SJSA1 (cell line): ENCODE measurements at places on chromosomes 6 and 20. TPM values are rescaled to one million over a fixed set of nuclear protein-coding genes. Genes with fewer than 3 reads are reported as not detected.

DNA sequence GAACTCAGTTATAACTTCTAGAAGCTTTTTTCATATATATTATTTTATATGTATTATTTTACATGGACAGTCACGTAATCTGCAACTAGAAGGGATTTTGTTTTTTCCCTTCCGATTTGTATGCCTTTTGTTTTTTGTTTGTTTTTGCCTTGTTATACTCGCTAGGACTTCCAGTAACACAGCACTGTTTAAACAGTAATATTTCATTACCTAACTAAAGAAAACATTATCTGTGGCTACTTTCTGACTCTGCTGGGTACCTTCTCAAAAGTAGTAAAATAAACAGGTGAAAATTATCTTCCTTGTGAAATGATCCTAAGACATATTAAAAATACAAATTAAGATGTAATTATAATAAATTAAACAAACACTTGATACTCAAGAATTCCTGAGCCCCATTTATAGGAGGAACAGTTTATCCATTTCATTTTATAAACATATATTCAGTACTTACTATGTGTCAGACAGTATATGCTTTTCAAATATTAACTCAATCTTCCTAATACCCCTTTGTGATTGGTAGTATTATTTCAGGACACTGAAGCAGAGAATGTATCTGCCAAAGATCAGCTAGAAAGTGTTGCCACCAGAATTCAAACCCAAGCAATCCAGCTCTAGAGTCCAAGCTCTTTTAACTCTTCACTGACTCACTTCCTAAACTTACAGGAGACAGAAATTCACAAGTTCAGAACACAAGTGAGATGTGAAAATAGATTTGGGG lies 65.3 kb downstream of the MAP3K5 start:
- no peaks in the 10 kb centered on the region for H3K4me1 ChIP-seq
- no peak for DNase-seq
- H3K27ac ChIP-seq = no peak overlapping the region
- H3K4me3 ChIP-seq = no peak overlapping the region

GRCh38 chr20:62652041-62652893 lies 10.0 kb downstream of the SLCO4A1 start:
- H3K36me3 ChIP-seq = peaks cover 2% of the 10 kb centered on the region; the same call in 1 of the 2 replicates
- no peaks in the 10 kb centered on the region for H3K27me3 ChIP-seq
- peak overlapping the region; percentile 20 for H3K4me3 ChIP-seq
- peak overlapping the region; percentile 67 for H3K27ac ChIP-seq
- peak; percentile 93 for DNase-seq
- peaks cover 26% of the 10 kb centered on the region for H3K4me1 ChIP-seq

- no peak overlapping the region for H3K4me3 ChIP-seq
- peaks cover 25% of the 10 kb centered on the region for H3K4me1 ChIP-seq
- DNase-seq = peak; percentile 52
- peaks cover 17% of the 10 kb centered on the region for H3K36me3 ChIP-seq
- H3K27ac ChIP-seq = peak overlapping the region; percentile 85
Observed at GRCh38 chr6:166365806-166366205, 16.9 kb downstream of the MPC1 start.

- DNase-seq = no peak
- H3K36me3 ChIP-seq = no peaks in the 10 kb centered on the region
- no peaks in the 10 kb centered on the region for H3K4me1 ChIP-seq
- no peak overlapping the region for H3K4me3 ChIP-seq
Observed at GRCh38 chr6:53691252-53691651, 25.7 kb upstream of the KLHL31 start.

- H3K36me3 ChIP-seq = no peaks in the 10 kb centered on the region
- no peaks in the 10 kb centered on the region; the same call in 1 of the 2 replicates for H3K27me3 ChIP-seq
- H3K27ac ChIP-seq = no peak overlapping the region
- peaks cover 4% of the 10 kb centered on the region; the same call in 1 of the 2 replicates for H3K4me1 ChIP-seq
Observed at GRCh38 chr6:16168121-16168520, 39.2 kb downstream of the MYLIP start.

DNA sequence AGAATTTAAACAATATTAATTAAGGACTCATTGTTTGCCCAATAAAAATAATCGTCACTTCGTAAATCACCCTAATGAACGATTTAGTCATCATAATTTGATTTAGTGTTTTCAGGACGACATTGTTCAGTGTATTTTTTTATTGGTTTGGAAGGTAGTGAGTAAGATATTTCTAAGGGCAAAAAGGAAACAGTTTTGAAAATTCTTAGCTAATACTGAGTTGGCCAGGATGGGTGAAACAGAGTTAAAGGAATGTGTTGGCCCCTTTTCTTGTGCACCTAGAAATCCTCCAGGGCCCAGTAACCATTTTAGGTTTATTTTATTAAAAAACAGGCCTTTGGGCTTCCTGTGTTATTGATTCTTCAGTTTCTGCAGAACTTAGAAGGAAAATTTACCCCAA lies 25.3 kb downstream of the ANKS1A start:
- H3K27ac ChIP-seq = no peak overlapping the region
- peaks cover under 1% of the 10 kb centered on the region; the same call in 1 of the 2 replicates for H3K36me3 ChIP-seq
- peaks cover 22% of the 10 kb centered on the region for H3K4me1 ChIP-seq
- H3K4me3 ChIP-seq = no peak overlapping the region
- no peaks in the 10 kb centered on the region for H3K27me3 ChIP-seq
- no peak for DNase-seq

DNA sequence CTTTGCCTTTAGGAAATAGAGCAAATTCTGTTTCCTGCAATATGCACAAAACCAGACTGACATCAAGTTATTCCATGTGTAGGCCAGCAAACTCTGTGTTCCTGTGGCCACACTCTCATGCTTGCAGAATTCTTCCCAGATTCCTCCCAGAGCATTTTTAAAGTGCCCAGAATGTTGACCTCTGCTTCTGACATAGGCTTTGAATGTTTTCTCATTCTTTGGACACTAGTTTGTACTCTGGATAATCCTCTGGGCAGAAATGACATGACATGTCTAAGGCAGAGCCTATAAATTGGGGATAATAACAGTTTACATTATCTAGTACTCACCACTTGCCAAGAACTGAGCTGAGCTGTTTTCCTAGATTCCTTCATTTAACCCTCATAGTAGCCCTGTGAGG lies 9.2 kb upstream of the EFHC1 start:
- H3K27me3 ChIP-seq = no peaks in the 10 kb centered on the region
- H3K27ac ChIP-seq = no peak overlapping the region
- no peaks in the 10 kb centered on the region for H3K36me3 ChIP-seq
- DNase-seq = no peak
- H3K4me3 ChIP-seq = no peak overlapping the region

GRCh38 chr20:23290761-23291574 lies 59.6 kb upstream of the NXT1 start:
- no peak for DNase-seq
- no peak overlapping the region for H3K27ac ChIP-seq
- H3K4me1 ChIP-seq = peaks cover 10% of the 10 kb centered on the region
- H3K36me3 ChIP-seq = no peaks in the 10 kb centered on the region

DNA sequence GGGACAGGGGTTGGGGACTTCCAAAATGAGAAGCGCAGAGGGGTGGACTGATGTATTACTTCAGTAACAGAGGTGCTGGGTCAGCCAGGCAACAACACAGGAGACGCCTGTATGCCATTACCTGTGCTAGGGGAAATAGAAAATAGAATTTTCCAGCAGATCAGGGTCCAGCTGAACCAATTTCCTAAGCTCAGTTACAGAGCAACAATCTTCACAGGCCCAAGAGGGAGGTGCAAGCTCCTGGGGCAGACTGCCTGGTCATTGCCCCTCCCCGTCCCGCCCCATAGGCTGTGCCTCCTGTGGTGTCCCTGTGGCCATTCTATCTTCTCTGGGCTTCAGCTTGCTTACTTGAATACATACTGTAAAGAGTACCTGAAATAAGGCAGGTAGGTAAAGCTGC lies 3.7 kb downstream of the KCNK5 start:
- H3K4me1 ChIP-seq = 0 out of 2 replicates have a peak, but pooled peaks cover 5% of the 10 kb centered on the region
- peaks cover 13% of the 10 kb centered on the region for H3K27me3 ChIP-seq
- DNase-seq = no peak
- H3K4me3 ChIP-seq = no peak overlapping the region
- H3K36me3 ChIP-seq = no peaks in the 10 kb centered on the region

CYP39A1 gene
- 1.6 and 2.1 TPM in 2 replicates for total RNA-seq

KCNK17 gene
- not detected in 2 replicates for total RNA-seq

DEFB112 gene
- total RNA-seq = not detected in 2 replicates

SLC35F1 gene
- 0.05 TPM in 1 of 2 replicates, not detected in the other for total RNA-seq

SLC35D3 gene
- not detected in 2 replicates for total RNA-seq
